Fibroblast of villous mesenchyme (primary cell): ENCODE measurements at places on chromosomes 13 and 19.

GRCh38 chr19:16153582-16154336, 10.3 kb downstream of the HSH2D start:
- no peak for DNase-seq

- peak; percentile 90 for DNase-seq
Measured at GRCh38 chr19:15248648-15249527, 16.6 kb upstream of the EPHX3 start.

GRCh38 chr13:80945328-80945727, 604.4 kb upstream of the SPRY2 start:
- DNase-seq = no peak

- DNase-seq = no peak
Measured at GRCh38 chr13:95471960-95472359, 80.6 kb upstream of the CLDN10 start.

GRCh38 chr19:14019100-14019499, 8.8 kb upstream of the RLN3 start:
- DNase-seq = no peak

- DNase-seq = no peak
Measured at GRCh38 chr19:31071136-31071855, 277.9 kb downstream of the TSHZ3 start.

DNA sequence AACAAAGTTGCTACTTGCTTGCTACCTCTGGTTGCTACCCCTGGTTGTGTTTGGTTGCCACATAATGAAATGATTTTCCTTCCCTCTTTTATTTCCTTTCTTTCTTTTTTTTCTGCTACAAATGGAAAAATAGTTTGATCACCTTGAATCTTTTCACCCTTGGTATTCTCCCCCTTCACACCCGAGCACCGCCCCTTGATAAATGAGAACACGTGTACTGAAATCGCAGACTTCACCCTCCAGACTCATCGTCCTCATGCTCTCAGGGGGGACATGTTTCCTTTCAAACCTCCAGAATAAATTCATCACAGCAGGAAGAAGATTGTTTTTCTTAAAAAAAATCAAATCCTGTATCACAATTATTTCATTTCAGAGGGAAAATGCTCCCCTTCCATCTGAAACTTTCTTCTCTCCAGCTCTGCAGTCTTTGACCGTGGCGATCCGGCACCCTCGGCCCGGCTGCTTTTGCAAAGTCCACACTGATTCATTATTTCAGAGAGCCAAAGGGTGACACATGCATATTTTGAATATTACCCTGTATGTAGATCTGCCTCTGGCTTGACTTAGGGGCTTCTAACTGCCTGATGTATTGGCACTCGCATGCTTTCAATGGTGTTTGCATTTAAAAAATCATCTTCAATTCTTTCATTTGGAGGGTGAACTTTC, 222.6 kb upstream of the MAB21L1 start:
- no peak for DNase-seq

DNA sequence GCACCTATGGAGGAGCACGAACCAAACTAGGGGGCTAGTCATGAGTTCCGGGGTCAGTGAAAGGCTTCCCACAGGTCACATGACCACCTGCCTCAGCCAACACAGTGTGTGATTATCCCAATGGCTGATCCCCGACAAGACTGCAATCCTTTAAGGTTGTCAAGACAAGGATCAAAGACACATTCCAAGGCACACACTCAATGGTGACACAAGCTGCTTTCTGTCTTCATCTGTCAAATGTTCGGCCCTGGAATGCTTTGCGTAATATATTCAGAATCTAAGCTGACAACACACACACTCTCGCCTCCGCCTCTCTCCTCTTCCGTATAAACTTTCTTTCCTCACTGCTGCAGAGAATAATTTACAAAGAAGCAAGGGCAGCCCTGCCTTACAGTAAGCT, 11.7 kb downstream of the RANBP3 start:
- peak; percentile 88 for DNase-seq

DNA sequence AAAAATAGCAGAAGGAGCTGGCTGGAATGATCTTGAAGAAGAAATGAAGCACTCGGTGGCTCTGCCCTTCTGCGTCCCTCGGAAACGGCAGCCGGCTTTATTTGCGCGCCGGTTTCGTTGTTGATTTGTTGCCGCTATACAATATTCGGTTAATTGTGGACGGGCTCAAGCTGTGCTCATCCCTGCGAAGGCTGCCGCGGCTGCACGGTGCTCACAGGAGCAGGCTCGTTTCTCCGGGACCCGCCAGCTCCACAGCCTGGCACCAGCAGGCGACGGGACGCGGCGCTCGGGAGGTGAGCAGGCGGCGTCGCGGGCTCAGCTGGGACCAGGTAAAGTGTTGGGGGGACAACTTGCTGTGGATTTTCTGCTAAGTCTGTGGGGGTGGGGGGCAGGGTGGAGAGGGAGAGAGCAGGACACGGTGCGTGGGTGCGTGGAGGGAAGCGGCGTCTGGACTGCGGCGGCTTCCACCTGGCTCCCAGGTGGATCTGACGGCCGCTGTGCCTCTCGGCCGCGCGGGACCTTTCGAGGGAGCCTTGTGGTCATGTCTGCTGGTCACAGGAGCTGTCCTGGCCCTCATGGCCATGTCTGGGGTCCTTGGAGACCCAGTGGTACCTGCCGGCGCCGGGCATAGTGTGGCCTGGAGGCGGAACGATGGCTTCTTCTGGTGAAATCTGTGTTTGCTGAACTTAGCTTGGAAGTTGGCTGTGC, 90.9 kb downstream of the TEX29 start:
- no peak for DNase-seq

GRCh38 chr19:2047449-2048103, 3.5 kb downstream of the MKNK2 start:
- peak; percentile 67 for DNase-seq
